T-cell (primary cell): ENCODE measurements at places on chromosomes 1 and 21. TPM values are rescaled to one million over a fixed set of nuclear protein-coding genes. Genes with fewer than 3 reads are reported as not detected.

DNALI1 gene
- not detected for total RNA-seq

NBL1 gene
- 38.1 TPM for total RNA-seq

BMP8A gene
- not detected for total RNA-seq

UBE2U gene
- not detected for total RNA-seq

PLPPR5 gene
- total RNA-seq = not detected

CITED4 gene
- 28.4 TPM for total RNA-seq

TEKT2 gene
- not detected for total RNA-seq

TMEM269 gene
- 1.7 TPM for total RNA-seq

GJB4 gene
- total RNA-seq = not detected
